Fibroblast of mammary gland (primary cell): ENCODE measurements at places on chromosomes 6 and 20.

DNA sequence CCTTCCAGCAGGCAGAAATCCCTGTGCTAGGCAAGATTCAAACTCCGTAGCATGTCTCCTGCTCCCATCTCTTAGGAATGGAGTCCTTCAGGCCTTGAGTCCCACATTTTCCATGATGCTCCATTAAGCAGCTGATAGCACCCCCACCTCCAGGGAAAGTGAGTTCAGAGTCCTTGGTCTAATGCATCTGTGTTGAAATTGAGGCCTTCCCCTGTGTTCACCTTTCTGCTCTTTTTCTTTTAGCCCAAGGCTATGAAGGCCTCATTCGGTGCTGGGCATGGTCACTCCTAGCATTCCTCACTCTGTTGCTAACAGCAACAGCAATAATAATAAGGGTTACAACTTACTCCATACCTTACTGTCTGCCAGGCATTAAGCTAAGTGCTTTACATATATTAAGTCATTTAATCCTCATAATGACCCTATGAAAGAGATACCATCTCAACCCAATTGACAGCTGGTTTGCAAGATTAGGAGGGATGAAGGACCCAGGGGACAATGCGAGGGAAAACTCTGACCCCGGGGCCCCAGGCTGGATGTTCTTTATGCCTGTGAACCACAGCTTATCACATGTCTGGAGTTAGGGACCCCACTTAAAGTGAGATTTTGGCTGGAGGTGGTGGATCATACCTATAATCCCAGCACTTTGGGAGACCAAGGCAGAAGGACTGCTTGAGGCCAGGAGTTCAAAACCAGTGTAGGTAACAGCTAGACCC lies 17.5 kb upstream of the PANK2 start:
- no peak for DNase-seq

GRCh38 chr20:7772371-7772770 lies 167.9 kb downstream of the HAO1 start:
- peak; percentile 88 for DNase-seq

DNA sequence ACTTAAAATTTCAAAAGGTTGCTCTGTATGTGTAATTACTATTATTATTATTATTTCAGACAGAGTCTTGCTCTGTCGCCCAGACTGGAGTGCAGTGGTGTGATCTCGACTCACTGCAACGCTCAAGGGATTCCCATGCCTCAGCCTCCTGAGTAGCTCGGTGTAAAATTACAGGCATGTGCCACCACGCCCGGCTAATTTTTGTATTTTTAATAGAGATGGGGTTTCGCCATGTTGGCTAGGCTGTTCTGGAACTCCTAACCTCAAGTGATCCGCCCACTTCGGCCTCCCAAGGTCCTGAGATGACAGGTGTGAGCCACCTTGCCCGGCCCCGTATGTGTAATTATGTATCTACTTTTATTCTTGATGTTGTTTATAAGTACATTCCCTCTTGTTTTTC lies 65.3 kb upstream of the ZNF217 start:
- DNase-seq = peak; percentile 21

DNA sequence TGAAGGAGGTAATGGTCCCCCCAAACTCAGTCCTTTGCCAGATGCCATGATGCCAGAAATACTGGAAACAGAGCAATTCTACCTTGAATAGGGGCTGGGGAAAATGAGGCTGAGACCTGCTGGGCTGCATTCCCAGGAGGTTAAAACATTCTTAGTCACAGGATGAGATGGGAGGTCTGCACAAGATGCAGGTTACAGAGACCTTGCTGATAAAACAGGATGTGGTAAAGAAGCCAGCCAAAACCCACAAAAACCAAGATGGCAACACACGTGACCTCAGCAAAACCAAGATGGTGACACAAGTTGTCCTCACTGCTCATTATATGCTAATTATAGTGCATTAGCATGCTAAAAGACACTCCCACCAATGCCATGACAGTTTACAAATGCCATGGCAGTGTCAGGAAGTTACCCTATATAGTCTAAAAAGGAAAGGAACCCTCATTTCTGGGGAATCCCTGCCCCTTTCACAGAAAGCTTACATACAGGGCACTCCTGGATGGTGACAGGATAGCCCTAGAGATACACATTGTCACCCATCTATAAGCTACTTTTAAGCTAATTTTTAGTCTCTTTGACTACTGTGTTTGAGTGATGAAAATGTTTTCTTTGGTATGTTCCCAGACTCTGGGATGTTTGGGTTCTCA lies 979.7 kb downstream of the TBC1D32 start:
- DNase-seq = peak; percentile 69

DNA sequence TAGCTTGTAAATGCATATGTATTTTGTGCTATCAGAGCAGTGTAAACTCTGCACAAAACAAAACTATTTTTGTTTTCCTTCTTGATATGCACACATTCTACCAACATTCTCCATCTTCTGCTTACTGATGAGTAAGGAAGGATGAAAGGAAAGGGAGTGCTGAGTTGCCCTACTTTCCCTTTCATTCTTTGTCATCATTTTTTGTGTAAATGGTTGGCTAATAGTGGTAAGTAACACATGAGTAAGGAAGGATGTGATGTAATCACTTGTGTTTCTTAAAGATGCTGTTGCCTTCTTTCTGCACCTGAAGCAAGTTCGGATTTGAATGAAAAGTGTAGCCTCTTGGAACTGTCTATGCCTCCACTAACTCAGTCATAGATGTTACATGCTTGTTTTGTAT lies 4.6 kb upstream of the REV3L start:
- peak; percentile 86 for DNase-seq

GRCh38 chr6:22392711-22393110 lies 95.9 kb upstream of the PRL start:
- peak; percentile 71 for DNase-seq

GRCh38 chr20:52118016-52118623 lies 73.5 kb downstream of the ZFP64 start:
- DNase-seq = no peak

GRCh38 chr6:80357674-80358073 lies 251.2 kb downstream of the BCKDHB start:
- peak; percentile 39 for DNase-seq

GRCh38 chr6:37381579-37381978 lies 27.8 kb downstream of the RNF8 start:
- peak; percentile 67 for DNase-seq

GRCh38 chr6:107129370-107129925 lies 14.1 kb upstream of the BEND3 start:
- DNase-seq = no peak

GRCh38 chr20:45983279-45983743 lies 11.3 kb upstream of the ZNF335 start:
- DNase-seq = no peak

- DNase-seq = no peak
These were observed 135.6 kb downstream of the MAP3K4 start for GRCh38 chr6:161127071-161127740.

DNA sequence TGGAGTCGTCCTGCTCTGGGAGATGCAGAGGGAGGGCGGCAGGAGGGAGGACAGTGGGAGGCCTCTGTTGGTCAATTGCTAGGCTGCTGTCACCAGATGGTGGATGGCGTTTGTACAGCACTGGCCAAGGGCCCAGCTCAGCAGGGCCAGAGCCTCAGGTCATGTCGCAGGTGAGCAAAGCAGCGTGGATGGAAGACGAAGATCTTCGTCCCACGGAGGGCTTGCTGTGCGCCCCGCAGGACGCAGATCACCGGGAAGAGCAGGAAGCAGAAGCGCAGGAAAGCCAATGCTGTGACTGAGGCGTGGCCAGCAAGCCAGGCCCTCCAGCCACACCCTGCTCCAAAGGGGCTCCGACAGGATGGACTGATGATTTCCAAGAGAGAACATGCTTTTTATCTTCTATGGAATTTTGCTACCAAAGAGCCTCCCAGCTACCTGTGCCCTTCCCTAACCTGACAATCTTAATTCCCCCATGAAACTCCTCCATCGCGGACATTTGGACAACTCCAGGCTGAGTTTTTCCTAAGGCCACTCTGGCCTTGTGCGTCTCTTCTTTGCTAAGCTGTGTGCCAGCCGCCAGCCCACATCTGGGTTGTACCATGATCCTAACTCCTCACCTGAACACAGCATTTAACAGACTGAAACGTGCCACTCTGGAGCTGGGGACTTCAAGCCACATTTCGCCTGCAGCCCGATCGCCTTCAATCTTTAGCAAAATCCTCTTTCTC lies 3.5 kb upstream of the SLCO4A1 start:
- DNase-seq = no peak

DNA sequence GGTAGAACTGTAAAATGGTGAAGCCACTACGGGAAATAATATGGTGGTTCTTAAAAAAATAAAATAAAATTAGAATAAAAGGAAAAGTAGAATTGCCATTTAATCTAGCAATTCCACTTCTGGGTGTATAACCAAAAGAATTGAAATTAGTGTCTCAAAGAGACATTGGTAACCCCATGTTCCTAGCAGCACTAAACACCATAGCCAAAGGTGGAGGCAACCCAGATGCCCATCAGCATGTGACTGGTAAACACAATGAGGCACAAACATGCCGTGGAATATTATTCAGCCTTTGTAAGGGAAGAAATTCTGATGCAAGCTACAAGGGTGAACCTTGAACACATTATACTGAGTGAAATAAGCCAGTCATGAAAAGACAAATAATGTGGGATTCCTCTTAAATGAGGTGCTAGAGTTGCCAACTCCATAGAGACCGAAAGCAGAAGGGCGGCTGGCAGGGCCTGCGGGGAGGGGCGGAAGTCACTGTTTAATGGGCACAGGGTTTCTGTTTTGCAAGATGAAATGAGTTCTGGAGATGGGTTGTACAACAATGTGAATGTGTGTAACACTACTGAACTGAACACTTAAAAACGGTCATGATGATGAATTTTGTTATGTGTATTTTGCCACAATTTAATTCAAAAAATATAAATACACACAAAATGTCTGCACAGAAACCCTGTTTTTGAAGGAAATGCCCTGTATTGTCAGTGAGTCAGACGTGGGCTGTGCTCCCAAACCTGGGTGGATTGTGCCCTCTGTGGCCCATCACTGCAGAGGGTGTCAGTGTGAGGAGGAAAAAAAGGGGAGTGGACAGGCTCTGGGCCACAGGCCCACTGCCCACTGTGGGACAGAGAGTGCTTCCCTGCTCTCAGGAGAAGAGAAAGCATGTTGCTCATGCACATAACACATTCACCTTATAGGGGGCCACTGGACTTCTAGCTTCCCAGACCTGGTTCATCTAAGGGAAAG lies 49.6 kb upstream of the CD93 start:
- no peak for DNase-seq

- peak; percentile 69 for DNase-seq
These were observed 844 bp upstream of the ABRACL start for GRCh38 chr6:139027620-139028182.

DNA sequence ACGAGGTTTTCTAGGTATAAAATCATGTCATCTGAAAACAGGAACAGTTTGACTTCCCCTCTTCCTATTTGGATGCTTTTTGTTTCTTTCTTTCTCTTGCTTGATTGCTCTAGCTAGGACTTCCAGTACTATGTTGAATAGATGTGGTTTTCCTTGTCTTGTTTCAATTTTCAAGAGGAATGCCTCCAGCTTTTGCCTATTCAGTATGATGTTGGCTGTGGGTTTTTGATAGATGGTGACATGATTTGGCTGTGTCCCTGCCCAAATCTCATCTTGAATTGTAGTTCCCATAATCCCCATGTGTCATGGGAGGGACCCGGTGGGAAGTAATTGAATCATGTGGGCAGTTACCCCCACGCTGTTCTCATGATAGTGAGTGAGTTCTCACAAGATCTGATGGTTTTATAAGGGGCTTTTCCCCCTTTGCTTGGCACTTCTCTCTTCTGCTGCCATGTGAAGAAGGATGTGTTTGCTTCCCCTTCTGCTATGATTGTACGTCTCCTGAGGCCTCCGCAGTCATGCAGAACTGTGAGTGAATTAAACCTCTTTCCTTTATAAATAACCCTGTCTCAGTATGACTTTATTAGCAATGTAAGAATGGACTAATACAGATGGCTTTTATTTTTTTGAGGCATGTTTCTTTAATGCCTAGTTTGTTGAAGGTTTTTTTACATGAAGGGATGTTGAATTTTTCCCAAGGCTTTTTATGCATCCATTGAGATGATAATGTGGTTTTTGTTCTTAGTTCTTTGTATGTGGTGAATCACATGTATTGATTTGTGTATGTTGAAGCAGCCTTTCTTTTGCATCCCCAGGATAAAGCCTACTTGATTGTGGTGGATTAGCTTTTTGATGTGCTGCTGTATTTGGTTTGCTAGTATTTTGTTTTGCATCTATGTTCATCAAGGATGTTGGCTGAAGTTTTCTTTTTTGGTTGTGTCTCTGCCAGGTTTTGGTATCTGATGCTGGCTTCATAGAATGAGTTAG lies 239.1 kb downstream of the THBS2 start:
- no peak for DNase-seq

- peak; percentile 80 for DNase-seq
These were observed 24.1 kb upstream of the ARFGEF2 start for GRCh38 chr20:48897305-48898010.

GRCh38 chr20:1508574-1508973 lies 17.4 kb upstream of the SIRPB2 start:
- no peak for DNase-seq

- DNase-seq = no peak
These were observed 723.3 kb upstream of the MAP3K7 start for GRCh38 chr6:91310178-91310577.

DNA sequence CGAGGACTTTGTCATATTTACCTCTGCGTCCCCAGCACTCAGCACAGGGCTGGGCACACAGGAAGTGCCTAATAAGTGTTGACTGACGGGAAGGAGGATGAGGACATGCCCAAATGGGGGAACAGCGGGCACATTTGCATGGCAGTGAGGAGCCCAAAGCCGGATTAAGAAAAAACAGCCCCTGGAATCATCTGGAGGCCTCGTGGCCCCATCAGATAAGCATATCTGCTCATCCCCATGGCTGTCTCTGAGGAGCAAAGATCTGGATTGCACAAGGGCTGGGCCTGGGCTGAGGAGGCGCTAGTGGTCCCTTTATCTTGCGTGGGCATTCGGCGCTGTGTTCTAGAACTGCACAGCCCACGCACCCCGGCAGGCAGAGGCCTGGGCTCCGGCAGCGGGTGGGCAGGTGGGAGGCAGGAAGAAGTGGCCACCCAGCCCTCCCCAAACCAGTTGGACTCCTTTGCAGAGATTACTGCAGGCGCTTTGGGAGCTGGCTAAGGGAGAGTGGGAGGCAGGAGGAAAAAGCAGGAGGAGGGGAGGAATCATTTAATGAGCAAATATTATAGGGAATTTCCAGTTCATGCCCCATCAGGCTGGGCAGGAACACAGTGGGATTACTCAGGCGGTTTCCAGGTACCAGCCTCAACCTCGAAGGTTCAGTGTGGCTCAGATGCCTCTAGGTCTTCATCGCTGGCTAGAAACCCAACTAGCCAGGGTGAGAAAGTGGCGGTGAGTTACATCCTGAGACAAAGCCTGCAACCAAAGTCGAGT lies 108.1 kb downstream of the CEBPB start:
- DNase-seq = peak; percentile 46

DNA sequence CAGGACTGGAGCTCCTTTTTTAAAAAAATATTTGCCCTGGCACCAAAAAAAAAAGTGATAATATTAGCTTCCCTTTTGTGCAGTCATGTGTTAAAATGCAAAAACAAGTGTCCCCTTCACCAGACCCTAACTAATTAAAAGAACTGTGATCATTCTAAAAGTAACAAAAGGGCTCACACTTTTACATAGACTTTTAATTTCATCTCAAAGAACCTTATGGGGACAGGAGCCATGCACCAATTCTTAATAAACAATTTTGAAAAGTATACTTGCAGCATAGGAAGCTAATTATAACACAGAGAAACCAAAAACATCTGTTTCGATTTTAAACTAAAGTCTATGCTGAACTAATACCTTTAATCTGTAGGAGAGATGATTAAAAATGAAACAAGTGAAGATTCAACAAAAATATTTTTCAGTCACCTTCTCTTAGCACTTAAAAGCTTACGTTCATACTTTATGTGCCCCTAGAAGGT lies 17.3 kb downstream of the STX7 start:
- no peak for DNase-seq
